ENCODE measurements at places on chromosomes 12 and 14.

GRCh38 chr14:90681929-90682328 lies 134.3 kb downstream of the TTC7B start:
- DNase-seq = no peak

GRCh38 chr12:90489141-90489540 lies 465.8 kb downstream of the CCER1 start:
- DNase-seq = no peak

DNA sequence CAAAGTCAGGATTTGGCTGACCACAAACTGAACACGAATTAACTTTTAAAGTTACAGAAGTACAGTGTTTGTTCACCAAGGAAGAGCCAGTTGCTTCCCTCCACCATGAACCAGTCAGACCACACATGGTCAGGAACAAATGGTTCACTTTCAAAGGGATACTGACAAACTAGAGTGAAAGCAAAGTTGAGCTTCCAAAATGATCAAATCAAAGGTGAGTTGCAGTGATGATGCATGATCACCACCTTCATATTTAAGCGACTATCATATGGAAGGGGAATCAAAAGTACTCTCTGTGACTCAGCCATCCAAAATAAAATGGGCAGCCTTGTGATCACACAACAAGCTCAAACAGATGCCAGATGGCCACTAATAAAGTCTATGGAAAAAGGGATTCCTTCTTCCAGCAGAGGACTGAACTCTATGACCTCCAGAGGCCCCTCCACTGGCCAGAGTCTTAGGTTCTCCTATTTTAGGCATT lies 13.1 kb downstream of the NT5DC3 start:
- DNase-seq = no peak

DNA sequence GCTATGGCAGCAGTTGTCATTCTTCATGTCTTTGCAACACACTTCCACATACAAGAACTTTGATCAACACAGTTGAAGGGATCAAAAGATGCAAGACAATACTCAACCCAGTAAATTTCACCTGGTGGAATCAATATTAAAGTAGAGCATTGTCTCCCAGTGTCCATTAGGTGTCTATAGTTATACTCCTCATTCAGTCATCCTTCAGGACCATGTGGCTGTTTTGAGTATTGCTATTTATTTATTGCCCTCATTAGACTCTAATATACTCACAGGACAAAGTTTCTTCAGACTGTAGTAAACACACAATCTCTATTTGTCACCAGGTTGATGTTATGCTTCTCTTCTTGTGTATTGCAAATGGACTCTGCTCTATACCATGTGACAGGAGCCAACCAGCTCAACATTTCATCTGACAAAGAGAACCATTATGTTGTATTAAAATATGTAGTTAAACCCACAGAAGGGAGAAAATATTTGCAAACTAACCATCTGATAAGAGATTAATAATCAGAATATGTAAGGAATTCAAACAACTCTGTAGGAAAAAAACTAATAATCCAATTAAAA lies 146.6 kb downstream of the TGFB3 start:
- DNase-seq = no peak

GRCh38 chr12:115947696-115948062 lies 329.8 kb downstream of the MED13L start:
- no peak for DNase-seq

GRCh38 chr12:126021675-126022074 lies 956.4 kb downstream of the AACS start:
- no peak for DNase-seq

DNA sequence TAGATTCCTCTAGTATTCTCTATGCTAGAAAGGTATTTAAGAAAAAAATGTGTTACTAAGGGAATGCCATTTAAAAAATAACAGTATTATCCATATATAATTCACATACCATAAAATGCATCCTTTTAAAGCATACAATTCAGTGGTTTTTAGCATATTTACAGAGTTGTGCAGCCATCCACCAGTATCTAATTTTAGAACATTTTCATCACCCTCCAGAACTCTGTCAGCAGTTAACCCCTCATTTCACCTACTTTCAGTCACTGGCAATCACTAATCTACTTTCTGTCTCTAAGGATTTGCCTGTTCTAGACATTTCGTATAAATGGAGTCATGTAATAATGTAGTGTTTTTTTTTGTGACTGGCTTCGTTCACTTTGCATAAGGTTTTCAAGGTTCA lies 33.4 kb downstream of the TBC1D15 start:
- no peak for DNase-seq

DNA sequence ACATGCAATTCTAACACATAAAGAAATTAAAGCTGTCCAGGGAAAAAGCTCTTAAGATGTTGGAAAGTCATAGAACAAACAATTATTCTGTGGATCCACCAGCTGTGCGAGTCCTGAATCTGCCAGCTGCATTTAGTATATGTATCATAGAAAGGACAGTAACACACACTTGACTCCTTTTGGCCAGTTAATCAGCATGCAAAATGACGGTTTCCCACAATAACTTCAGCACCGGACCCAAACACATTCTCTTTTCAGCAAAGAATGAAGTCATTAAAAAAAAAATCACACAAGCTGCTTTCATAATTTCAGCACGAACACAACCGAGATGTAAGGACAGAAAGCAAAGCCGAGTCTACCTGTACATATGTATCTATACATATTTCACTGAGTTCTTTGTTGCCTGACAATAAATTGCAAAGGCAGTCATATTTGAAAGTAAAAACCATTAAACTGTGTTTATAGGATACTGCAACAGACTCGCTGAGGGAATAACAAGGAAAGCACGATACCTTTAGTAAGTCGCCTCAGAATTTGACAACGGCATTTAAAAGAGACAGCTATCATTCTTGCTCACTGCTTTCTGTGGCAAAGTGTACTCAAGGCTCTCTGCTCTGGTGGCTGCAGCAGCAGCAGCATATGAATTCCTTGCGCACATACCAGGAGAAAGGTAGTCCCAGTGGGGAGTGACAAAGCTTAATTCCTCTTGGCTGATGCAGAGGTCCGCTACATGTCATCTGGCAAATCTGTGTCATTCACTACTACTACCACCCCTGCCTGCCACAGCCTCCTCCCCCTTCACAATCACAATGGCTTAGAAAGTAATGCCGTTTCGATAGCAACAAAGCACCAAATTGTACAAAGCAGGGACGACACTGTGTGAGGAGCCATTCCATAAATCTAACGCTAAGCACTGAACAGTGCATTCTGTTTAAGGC lies at the start of gene GRIP1:
GRIP1 (minus strand) TSS at position 739 of the 938 bp plus-strand sequence; CDS start at position 567, 172 bp downstream.
- DNase-seq = no peak
